CD4-positive, alpha-beta T cell treated with Interferon gamma for 1 hour (primary cell): ENCODE measurements at places on chromosomes 6 and 20.

GRCh38 chr6:96150431-96150830 is 134.7 kb downstream of the FUT9 start:
- no peak for DNase-seq

DNA sequence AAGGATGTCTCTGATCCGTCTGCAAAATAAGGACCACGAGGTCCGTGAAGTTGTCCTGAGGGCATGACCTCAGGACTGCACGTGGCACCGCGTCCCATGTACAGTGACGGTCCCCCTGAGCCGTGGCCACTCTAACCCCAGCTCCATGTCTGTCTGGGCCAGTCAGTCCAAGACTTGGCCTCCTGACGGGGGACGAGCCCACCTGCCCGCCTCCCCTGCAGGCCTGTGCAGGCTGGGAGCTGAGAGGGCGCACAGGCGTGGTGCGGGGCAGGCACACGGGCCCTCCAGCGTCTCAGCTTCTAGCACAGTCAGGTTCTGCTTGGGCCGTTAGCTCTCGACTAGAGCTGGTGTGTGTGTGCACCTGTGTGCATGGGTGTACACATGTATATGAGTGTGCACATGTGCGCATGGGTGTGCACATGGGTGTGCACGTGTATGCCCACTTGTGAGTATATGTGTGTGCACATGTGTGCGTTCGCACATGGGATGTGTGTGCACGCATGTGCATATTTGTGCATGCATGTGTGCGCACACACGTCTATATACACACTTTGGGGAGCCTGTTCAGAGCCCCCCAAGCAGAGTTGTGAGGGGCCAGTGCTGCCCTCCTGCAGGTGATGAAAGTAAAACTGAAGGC is 307.0 kb downstream of the TAF4 start:
- DNase-seq, result no peak

- DNase-seq, result no peak
Measured at GRCh38 chr6:80441131-80441530, 334.7 kb downstream of the BCKDHB start.

GRCh38 chr20:51305316-51306052 is 237.0 kb downstream of the NFATC2 start:
- DNase-seq, result no peak

GRCh38 chr6:150336299-150336698 is 32.5 kb upstream of the IYD start:
- no peak for DNase-seq

DNA sequence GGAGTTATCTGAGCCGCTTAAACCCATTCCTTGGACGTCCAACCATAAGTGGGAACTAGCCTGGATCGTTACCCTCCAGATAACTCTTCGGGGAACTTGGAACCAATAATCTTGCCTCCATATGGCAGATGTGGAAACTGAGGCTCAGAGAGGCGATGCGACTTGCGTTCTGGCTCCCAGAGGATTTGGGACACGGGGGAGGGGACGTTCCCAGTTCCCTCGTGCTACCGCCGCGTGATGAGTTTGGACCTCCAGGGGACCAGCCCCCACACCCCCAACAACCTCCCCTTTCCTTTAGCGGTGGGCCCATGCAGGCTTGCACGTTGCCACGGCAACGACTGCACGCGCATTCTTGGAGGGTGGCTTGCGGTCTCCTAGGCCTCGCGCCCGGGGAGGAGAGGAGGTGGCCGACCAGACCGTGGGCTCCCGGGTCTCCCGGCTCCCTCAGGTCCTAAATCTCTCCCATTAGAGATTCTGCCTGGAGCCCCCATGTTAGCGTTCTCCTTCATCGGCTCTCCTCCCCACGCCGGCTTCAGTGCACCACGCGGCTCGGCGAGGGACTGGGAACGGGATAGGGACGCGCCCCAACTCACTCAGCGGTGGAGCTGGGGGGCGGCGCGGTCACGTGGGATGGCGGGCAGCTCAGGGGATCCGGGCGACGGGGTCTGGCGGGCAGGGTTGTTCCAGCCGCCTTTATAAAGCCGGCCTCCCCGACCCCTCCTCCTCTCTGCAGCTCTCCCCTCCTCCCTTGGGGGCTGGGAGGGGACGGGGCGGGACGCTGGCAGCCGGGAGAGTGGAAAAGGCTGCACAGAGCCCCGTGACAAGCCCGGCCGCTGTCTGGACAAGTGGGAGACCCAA is at the start of gene PLTP:
TSS of gene PLTP (minus strand) at position 670 of the 858 bp plus-strand sequence. CDS start 703 bp downstream, outside the sequence.
- peak; percentile 45 for DNase-seq

DNA sequence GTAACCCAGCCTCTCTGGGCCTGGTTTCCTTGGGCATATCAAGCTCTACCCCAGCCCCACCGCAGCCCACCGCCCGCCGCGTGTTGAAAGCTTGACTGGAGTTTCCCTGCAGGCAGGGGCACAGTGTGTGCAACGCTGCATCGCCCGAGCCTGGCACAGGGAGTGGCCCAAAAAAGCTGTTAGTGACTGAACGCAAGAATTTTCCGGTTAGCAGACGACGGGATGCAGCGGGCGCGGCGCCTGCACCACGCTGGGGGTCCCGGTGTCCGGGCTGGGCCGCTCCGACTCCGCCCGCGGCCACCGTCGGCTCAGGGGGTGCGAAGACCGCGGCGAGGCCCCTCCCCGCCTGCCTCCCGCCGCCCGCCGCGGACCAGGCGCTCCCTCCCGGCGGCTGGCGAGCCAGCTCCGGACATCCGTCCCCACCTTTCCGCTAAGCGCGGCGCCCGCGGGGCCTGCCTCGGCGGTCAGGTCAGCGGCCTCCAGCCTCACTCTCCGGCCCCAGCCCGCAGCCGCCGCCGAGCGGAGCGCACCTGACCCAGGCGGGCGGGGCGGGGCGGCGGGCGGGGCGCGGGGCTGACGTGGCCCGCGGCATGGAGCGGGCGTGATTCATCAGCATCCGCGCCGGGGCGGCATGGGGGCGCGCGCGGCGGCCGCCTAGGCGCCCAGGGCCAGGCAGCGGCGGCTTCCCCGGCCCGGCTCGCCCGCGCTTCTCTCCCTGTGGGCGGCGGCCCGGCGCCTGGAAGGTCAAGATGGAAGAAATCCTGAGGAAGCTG is at the start of gene ARFGEF3:
TSS of gene ARFGEF3 (plus strand) at position 602 of the 773 bp plus-strand sequence. CDS start at position 750, 148 bp downstream.
- DNase-seq, result no peak

DNA sequence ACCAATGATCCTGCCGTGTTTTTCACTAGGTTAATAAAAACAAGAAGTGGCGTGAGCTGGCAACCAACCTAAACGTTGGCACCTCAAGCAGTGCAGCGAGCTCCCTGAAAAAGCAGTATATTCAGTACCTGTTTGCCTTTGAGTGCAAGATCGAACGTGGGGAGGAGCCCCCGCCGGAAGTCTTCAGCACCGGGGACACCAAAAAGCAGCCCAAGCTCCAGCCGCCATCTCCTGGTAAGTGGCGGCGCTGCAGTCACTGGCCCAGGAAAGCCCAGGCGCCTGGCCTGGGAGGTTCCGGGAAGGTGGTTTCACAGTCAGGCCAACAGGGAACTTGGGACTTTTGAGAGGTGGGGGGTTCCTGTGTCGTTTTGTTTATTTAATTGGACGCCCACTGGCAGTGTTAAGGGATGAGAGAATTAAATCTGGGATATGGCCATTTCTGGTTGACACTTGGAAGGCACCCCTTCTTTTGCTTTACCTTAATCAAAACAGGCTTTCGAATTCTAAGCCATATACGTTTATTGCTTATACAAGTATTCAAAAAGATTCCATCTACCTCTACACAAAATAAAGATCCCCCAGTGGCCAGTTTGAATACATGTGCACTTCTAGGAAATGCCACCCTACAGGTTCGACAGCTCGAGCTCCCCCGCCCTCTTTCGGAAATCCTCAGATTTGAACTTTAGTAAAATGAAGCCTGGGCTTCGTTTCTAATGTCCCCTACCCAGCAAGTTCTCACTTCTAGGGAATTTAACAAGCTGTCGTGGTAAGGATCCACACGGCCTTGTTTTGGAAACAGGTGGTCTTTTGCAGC is 138.9 kb downstream of the TMEM242 start:
- peak; percentile 47 for DNase-seq

GRCh38 chr20:2800521-2801285 is at the start of gene CPXM1:
Gene CPXM1, minus strand, starts transcription at chr20:2800627. Its CDS starts 55 bp downstream, at chr20:2800572.
- DNase-seq, result no peak

DNA sequence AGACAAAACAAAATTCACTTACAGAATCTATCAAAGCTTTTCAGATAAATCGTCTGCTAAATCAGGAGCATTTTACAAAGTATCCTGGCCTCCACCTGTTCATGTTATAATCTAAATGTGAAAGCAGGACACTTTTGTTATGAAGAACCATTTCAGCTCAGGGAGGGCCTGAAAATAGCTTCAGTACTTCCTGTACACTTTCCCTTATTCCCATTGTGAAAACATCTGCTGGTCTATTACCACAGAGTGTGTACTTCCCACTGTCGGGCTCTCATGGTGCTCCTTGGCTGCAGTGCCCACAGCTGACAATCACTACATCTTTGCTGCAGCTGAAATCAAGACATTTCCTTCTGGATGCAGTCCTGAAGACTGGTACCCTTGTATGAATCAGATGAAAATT is 128.1 kb downstream of the OPRM1 start:
- no peak for DNase-seq

DNA sequence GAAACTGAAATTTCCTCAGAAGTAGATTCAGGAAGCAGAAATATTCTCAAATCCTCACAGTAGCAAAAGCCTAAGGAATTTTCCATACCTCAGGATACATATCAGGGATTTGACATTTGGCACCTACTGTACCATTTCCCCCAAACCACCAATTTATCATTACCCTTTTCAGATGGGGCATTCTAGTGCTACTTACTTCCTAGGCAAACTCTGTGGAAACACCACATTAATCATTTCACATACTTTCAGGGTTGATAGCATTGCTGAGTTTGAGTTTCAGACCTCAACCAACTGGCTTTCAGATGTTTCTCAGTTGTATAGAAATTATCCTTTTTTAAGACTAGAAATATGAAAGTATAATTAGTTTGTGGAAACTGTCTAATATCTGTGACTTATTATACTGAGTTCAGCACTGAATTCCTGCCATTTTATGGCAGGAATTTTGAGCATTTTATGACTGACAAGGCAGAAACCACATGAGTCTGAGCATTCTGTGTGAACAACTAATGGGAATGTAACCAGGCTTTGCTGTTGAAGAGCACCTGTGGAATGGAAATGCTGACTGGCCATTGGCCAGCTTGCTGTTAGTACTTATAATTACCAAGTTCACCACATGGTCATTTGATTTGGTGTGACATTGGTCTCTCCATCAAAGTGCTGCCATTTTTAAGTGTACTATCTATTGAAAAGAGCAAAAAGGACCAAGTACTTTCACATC is 35.1 kb upstream of the IRAK1BP1 start:
- DNase-seq, result no peak

- DNase-seq, result no peak
Measured at GRCh38 chr6:156347246-156347645, 429.9 kb upstream of the ARID1B start.

DNA sequence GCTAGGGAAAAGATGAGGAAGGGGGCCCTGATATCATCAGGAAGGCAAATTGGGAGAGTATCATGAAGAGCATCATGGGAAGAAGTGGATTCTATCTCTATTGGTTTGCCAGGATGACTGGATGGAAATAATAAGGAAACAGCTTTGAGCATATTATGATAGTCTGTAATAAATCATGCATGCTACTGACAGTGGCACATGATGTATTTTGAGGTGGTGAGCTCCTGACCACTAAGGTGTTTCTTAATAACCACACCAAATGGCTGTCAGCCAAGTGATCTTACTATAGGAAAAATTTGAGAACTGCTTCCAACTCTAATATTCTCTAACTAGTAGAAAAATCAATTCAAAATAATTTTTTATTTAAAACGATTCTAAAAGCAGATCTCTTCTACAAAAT is 548.4 kb upstream of the JAG1 start:
- no peak for DNase-seq

- no peak for DNase-seq
Measured at GRCh38 chr20:18922898-18923297, 109.3 kb downstream of the SCP2D1 start.

GRCh38 chr20:46835418-46835817 is 59.2 kb upstream of the EYA2 start:
- no peak for DNase-seq

GRCh38 chr6:34189806-34190503 is 44.1 kb upstream of the GRM4 start:
- DNase-seq, result peak; percentile 67

GRCh38 chr6:33709605-33710295 is 1.8 kb downstream of the UQCC2 start:
- DNase-seq, result no peak

DNA sequence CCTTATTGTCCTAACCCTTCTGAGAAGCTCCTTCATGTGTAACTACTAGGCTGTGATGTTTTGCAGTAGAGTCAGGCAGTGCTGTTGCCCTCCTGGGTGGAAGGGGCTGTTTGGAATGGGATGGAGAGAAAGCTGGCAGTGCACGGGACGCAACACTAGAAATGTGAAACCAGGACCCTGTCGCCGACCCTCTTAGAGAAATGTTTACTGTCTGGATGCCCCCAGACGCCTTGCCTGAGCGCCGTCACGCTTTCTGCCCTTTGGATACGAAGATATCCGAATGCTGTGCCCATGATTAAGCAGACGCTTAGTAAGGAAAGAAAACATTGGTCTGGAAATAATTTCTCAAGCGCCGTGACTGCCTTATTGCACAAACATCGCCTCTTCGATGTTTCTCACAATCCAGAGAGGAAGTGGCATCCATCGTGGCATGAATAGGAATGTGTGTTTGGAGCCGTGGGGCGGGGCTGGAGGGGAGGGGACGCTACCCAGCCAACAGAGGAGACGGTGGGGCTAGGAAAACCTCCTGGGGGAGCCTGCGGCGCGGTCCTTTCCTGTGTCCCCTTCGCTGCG is 661 bp upstream of the PPP1R14C start:
- DNase-seq, result no peak

GRCh38 chr6:33599413-33599938 is 19.4 kb upstream of the BAK1 start:
- no peak for DNase-seq

DNA sequence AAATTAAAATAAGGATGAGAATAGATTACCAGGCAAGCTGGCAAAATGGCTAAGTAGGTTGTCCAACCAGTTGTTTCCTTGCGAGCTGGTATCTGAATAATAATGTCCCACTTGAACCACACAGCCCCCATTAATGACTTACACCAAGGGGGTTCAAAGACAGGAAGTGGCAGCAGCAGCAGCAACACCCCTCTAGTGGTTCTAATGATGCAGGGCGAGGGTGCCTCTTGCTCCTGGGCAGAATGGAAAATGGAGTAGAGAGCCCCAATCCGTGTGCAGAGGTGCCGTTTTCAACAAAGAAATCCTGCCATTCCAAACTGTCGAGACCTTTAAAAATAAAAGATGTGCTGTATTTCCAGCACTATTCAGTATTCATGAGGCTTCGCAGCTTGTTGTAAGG is 218.1 kb downstream of the TSHZ2 start:
- no peak for DNase-seq

DNA sequence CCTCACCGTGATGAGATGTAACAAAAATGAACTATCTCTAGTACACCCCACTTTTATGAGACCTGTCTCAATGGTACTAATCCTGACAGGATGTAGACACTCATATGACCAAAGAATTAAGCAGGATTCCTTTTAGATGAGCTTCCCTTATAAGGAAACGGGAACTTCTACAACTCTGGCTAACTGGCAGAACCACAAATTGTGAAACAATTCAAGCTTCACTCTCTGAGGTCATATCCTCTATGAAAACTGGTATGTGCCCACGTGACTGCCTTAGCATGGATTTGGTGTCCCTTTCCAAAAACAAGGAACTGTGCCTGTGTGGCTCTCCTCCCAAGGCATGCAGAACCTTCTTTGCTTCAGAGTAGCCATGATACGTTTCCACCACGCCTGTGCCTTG is 14.1 kb upstream of the CPNE5 start:
- peak; percentile 46 for DNase-seq
